ENCODE measurements at places on chromosomes 16 and 17.
A peak's percentile ranks its signal among the peaks of the same experiment; 100 is the strongest.

DNA sequence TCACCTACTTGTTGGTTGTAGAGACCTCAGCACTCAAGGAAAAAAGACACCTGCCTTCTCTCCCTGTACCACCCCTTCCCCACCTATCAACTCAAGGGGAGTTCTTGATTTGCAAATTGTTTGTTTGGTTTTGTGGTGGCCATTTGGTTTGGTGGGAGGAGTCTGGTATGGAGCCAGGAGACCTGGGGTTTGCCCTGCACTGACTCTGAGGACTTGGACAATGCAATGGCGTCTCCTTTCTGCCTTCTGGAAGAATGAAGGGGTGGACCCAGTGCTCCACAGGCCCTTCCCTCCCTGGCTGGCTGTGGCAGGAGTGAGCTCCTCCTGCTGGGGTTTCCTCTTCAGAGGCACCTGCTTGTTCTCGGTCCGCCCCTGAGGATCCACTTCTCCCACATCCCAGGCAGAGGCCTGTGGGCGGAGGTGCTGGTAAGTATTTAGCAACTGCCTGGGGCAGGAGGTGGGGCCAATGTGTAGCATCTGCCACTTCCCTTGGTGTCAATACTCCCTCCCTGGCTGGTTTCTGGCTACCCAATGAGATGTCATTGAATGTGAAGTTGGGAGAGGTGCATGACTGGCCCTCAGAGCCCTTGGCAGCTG, 164.5 kb downstream of the NTN1 start:
- H3K4me3 ChIP-seq: no peak overlapping the region
- no peak overlapping the region for H3K27ac ChIP-seq
- H3K36me3 ChIP-seq: no peaks in the 10 kb centered on the region

DNA sequence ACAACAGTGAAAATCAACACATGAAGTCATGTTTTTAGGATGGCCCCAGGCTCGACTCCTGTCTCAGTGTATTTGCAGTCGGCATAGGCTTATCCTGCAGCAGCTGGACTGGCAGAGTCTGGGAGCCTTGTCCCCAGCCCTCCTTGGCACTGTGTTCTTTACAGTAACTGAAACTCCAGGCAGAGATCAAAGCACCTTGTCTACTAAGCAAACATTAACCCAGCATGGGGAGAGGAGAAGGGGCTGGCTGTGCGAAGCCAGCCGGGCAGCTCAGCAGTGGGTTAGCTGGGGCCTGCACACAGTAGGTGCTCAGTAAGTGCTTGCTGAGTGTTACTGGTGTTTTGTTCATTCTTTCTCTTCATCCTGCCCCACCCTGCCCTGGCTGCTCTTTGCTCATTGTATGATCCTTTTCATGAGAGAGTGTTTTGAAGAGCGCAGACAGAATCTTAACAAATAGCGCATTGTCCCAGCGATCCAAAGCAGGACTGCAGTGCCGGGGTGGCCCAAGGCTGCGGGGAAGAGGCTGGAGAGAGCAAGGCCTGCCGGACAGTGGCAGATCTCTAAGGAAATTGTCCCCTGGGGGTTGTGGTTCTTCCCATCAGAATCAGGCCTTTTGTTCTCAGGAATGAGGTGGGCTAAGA, 23.5 kb upstream of the ITGB4 start:
- H3K27me3 ChIP-seq: no peaks in the 10 kb centered on the region
- no peak overlapping the region for H3K4me3 ChIP-seq
- no peak for DNase-seq
- peaks cover 6% of the 10 kb centered on the region for H3K4me1 ChIP-seq
- peaks cover 94% of the 10 kb centered on the region for H3K36me3 ChIP-seq
- peak overlapping the region; percentile 64 for H3K27ac ChIP-seq

DNA sequence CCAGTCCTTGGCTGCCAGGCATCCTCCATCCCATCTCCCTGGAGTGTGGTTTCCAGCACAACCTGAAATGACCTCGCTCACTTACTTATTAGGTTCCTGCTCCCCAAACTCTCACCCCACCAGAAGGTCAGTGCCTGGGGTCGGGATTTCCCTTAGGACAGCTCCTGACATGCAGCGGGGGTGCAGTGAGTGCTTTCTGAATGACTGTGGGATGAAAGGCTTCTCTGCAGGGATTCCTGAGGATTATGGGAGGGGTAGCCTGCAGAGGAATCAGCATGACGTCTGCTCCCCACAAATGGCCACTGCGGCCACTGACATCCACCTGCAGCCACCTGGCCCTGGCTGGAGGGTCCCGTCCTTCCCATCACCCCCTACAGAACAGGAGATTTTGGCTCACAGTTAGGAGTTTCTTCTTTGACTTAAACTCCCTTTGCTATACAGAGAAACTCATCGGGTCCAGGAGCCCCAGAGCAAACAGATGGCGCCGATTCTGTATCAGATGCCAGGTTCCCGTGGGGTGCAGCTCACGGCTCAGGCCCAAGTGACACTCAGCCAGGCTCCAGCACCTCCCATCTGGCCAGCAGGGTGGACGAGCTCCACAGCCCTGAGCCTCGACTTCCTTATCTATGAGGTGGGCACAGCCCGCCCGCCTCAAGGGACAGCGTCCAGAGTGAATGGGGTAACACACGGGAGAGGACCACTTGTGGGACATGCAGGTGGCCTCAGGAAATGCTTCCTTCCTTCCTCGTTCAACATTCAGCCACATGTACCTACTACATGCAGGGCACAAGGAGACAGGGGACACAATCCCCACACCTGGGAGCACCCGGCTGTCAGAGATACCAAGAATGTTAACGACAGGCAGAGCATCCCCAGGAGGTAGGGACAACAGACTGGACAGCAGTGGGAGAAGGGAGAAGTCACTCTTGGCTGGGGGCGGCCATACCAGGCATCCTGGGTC, 69.8 kb downstream of the RMI2 start:
- H3K27ac ChIP-seq: no peak overlapping the region
- H3K36me3 ChIP-seq: no peaks in the 10 kb centered on the region
- H3K4me3 ChIP-seq: no peak overlapping the region
- H3K4me1 ChIP-seq: no peaks in the 10 kb centered on the region

- no peak overlapping the region for H3K27ac ChIP-seq
- no peaks in the 10 kb centered on the region for H3K4me1 ChIP-seq
- no peak for DNase-seq
- H3K36me3 ChIP-seq: no peaks in the 10 kb centered on the region
Measured at GRCh38 chr17:41555105-41555887, 16.6 kb downstream of the KRT9 start.

- no peak overlapping the region for H3K4me3 ChIP-seq
- DNase-seq: no peak
- peaks cover 3% of the 10 kb centered on the region for H3K4me1 ChIP-seq
- peaks cover 52% of the 10 kb centered on the region for H3K36me3 ChIP-seq
- H3K27me3 ChIP-seq: no peaks in the 10 kb centered on the region
Measured at GRCh38 chr17:80925688-80926335, 65.8 kb upstream of the CHMP6 start.

All from thymus (tissue), 14 donors.